ENCODE measurements at places on chromosomes 6 and 20.
A peak's percentile ranks its signal among the peaks of the same experiment; 100 is the strongest.

DNA sequence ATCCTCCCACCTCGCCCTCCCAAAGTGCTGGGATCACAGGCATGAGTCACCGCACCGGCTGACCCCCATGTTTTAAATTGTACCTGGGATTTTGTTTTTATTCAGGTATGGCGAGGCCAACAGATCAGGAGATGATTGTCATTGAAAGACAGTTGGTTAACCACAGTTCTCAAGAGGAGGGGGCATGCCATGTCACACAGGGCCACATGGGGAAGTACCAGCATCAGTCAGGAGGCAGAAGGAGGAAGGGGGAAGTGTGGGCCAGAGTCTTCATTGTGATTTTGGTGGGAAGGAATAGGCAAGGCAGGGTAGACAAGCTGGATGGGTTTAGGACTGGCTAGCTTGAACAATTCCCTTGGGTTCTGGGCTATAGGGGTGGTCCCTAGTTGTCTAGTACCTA, 9.9 kb upstream of the MMP9 start:
- DNase-seq, result no peak

- DNase-seq, result no peak
Measured at GRCh38 chr6:77368660-77369313, 94.5 kb downstream of the HTR1B start.

GRCh38 chr6:53410508-53411258, 61.9 kb upstream of the ELOVL5 start:
- no peak for DNase-seq

DNA sequence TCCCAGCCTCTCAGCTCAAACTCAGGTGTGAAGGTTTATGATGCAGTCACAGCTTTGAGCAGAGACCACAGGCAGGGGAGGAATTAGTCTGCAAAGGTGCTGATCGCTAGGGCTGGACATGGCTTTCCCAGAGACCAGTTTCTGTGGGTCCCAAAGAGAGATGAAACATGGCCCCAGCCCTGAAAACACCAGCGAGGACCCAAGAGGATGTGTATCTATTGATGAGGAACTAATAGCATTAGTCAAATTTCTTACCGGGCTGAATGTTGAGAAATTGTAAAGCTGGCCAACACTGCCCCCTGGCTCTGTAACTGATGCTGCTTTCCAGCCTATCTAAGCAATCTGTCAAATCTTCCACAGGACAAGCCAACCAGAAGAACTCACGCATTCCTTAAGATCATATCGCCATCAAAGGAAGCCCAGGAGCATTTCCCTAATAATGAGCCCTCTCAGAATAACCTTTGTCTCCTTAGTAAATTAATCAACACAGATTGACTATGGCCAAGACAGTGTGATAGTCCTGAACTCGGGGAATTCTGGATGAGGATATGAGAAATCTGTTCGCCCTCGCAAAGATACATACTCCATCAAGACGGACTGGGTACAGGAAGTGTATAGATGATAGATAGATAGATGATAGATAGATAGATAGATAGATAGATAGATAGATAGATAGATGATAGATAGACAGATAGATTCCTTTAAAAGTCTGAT, 7.8 kb upstream of the ACSS1 start:
- DNase-seq, result peak; percentile 47

DNA sequence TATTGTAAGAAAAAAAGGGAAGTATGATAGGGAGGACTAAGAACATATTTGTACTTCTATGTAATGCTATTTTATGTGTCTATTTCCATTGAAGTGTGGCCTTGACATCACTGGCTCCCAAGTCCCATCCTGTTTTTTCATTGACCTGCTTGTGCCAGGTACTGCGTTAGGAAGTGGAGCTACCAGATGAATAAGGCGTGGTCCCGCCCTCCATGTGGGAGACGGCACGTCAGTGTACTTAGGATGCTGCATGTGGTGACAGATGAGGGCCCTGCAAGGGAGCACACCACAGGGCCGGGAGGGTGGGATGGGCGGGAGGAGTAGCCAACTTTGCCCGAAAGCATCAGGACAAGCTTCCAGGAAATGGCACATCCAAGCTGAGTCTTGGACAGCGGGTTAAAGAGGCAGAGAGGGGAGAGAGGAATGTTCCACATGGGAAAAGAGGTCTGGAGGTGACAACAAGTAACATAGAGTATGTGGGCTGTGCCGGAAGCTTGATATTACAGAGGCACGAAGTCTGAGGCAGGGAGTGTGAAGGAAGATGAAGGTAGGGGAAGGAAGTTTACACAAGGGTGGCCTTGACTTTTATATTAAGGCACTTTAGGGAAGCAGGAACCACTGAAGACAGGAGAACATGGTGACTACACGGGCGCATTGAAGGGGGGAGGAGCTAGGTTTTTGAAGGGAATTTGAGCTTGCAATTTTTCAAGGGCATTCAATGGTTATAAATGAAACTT, 140.6 kb downstream of the MTHFD1L start:
- no peak for DNase-seq

DNA sequence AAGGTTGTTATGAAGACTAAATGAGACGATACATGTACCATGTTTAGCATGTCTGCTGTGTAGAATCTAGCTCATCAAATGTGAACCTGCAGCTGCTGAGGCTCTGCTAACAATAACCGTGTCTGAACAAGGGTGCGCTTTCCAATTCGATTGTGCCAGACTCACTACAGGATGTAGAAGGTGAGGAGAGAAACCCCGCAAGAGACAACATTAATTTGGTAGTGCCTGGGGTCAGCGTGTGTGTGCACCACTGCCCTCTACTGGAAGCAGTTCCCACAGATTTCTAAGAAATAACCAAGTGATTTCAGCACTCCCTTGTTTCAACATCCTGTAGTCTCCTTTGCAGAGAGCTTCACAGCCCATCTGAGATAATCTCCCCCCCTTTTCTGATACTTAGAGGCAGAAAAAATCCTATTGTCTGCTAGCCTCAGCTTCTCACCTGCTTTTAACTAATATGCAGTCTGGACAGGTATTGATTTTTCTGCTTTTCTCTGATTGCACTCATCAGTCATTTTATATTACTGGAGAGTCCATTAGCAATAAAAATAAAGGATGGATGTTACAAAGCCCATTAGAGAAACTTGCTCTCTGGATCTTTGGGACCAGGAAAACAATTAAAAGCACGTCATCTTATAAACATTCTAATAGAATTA, 96.7 kb upstream of the BACH2 start:
- DNase-seq, result peak; percentile 53

GRCh38 chr6:134908906-134909516, 40.9 kb downstream of the ALDH8A1 start:
- no peak for DNase-seq

GRCh38 chr6:73523434-73524123, 2.7 kb upstream of the EEF1A1 start:
- peak; percentile 62 for DNase-seq

GRCh38 chr6:44332585-44332984, 9.9 kb upstream of the SPATS1 start:
- no peak for DNase-seq

GRCh38 chr6:20058912-20059311, 153.4 kb downstream of the MBOAT1 start:
- DNase-seq, result no peak

- DNase-seq, result no peak
Measured at GRCh38 chr20:9235518-9235917, 166.6 kb downstream of the PLCB4 start.

DNA sequence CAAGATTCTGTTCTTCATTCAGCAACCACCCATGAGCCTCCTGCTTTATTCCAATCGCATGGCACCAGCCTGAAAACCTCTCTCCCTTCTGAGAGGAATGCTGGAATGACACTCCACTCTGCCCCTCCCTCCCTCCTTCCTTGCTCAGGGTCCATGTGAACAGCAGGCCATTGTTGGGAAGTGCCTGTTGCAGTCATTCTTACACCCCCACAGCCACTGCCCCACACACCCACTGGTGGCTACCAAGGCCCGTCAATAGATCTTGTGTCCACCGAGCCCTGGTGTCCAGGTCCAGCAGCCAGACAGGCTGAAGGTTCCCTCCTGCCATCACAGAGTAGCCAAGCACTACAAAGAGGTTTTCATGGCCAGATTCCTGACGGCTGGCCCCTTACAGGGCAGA, 6.5 kb downstream of the PDRG1 start:
- DNase-seq, result no peak

- no peak for DNase-seq
Measured at GRCh38 chr6:70304616-70305015, 1.7 kb upstream of the COL9A1 start.

DNA sequence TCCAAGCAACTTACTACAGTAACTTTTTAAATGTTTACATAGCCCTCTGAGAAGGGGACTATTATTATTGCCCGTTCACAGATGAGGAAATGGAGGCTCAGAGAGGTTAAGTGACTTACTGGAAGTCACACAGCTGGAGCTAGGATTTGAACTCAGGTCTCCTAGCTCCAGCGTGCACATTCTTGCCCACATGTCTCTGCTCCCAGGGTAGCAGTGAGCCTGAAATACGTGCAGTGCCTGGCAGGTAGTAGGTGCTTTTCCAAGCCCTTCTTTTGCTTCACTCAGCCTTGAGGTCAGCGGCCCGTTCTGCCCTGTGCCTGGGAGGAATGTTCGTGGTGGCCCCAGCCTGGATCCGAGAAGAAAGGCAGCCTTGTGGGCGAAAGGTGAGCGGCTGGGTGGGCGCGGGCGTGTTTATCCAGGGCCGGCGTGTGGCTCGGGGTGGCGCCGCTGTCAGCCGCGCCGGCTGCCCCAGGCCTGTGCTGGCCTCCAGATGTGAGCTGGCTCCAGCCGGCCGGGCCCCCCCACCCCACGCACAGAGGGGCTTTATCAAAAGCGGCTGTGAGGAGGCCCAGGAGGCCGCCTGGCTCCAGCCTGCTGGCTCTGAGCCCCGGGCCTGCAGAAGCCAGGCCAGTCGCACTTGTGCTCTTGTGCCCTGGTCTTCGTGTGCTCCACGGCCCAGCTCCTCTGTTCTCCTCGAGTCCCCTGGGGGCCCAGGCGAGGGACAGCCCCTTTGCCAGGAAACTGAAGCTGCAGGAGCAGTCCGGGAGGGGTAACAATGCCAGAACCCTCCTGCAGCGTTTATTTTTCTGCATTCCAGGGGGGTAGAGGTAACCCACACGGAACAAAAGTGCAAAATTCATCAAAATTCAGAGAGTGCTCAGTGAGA, 58.1 kb downstream of the UBE2V1 start:
- no peak for DNase-seq

DNA sequence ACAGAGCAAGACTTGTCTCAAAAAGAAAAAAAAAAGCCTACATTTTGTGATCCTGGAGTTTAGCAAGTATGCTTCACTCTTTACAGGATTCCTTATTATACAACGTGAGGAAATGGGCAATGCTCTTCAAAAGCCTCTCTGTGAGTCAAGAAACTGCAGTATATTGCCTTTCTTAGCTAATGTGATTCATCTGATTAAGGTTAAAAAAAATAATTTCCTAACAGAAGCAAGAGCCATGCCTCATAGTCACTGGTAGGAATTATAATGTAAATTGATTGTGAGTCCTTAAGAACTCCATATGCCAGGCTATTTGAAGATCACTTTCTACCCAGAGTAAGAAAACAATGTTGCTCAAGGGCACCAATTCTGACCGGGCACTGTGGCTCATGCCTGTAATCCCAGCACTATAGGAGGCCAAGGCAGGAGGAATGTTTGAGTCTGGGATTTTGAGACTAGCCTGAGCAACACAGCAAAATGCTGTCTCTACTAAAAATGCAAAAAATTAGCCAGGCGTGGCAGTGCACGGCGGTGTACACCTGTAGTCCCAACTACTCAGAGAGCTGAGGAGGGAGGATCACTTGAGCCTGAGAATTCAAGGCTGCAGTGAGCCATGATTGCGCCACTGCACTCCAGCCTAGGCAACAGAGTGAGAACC, 43.3 kb downstream of the SLC26A8 start:
- DNase-seq, result no peak

- no peak for DNase-seq
Measured at GRCh38 chr6:147071776-147072175, 132.4 kb upstream of the STXBP5 start.

DNA sequence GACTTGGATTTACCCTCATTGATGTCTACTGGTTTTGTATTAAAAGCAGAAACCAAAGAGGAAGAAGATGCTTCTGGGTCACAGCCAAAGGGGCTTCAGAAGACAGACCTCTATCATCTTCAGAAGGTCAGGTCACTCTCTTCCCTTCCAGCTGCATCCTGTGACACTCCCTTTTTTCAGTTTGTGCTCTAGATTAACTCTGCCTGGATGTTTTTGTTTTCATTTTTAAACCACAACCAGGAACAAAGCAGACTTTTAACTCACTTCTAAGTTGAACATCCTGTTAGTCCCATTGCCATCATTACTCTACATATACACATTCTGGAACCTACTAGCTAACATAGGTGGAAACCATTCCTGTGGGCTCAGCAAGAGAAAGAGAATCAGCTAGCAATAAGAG, 45.2 kb downstream of the AKIRIN2 start:
- DNase-seq, result no peak

GRCh38 chr6:159984268-159984786, 15.4 kb downstream of the IGF2R start:
- DNase-seq, result no peak

All from stimulated activated CD8-positive, alpha-beta memory T cell treated with anti-CD3 and anti-CD28 coated beads, Interleukin-15, amount 100 ng/mL, for 4 hours (primary cell).